ENCODE measurements at places on chromosomes 6 and 20.

GRCh38 chr20:64077094-64077493, 2.2 kb downstream of the RGS19 start:
- no peak for DNase-seq

DNA sequence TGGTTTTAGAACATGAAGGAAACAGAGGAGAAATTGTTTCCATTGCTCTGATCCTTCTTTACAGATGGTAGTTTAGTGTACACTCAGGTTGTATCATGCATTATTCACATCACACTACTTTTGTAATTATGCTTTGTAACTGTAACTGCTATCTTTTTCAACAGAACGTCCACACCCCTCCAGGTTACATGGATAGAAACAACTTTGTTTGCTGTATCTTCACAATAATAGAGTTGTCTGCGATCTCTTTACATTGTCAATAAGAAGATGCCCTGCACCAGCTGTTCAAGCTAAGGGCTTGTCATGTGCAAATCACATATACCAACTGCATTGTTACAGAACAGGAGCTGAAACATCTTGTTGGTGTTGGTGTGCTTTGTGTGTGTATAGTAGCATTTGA, 67.9 kb upstream of the MAP7 start:
- no peak for DNase-seq

DNA sequence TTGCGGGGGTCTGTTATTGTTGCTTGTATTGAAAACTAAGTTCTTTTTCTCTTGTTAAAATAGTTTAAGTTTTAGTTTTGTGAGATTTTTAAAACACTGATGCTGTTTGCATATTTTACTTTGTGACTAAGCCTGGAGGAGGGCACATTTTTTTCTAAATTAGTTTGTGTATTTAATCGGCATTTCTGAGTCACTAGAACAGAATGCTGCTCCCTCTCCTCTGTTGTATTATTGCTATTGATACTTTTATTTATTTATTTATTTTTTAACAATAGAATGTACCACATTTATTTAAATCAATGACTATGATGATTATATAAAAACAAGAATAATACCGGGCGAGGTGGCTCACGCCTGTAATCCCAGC, 5.1 kb upstream of the FAM50B start:
- DNase-seq = no peak

DNA sequence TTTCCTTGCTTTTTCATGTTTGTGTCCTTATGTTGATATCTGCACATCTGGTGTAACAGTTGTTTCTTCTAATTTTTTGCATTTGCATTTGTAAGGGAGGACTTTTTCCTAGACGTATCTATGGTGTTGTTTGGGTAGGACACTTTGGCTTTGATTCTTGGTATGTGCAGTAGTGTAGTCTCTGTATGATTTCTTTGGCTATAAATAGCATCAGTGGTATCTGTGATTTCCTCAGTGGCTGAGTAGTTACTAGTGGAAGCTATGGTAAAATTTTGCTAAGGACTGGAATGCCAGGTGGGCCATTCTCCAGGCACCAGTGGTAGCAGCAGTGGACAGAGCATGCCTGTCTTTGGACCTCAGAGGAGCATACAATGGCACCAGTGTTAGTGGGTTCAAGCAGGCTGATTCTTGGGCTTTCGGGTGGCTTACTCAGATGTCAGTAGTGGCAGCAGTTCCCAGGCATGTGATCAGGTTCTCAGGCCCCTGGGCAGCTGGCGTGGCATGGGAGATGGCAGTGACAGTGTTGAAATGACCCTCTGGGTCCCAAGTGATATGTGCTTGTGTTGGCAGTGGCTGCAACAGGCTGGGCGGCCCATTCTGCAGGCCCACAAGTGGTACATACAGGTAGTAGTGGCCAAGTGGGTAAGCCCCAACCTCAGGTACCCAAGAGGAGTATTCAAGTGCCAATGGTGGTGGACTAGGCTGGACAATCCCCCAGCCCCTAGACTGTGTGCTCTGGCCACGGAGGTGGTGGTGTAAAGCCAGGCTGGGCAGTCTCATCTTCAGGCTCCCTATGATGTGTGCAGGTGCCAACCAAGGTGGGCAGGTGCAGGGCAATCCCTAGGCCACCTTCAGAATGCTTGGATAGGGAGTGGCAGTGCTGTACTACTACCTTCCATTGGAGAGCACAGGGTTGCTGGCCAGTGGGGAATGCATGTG, 54.5 kb downstream of the PLCG1 start:
- DNase-seq = no peak

DNA sequence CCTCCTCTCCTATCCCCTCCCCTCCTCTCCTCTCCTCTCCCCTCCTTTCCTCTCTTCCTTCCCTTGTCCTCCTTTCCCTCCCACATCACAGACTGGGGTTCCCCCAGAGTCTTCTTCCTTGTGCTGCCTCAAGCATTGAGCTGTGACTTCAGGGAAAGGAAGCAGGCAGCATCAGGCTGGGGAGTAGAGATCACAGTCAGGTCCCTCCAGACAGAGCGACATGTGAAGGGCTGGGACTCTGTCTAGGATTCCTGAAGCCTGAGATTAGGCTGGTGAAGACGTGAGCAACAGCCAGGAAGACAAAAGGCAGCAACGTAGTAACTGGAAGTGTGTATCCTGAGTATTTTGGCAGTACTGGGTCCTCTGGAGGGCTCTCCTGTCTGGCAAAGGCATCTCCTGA, 265.4 kb upstream of the SUPT3H start:
- no peak for DNase-seq

DNA sequence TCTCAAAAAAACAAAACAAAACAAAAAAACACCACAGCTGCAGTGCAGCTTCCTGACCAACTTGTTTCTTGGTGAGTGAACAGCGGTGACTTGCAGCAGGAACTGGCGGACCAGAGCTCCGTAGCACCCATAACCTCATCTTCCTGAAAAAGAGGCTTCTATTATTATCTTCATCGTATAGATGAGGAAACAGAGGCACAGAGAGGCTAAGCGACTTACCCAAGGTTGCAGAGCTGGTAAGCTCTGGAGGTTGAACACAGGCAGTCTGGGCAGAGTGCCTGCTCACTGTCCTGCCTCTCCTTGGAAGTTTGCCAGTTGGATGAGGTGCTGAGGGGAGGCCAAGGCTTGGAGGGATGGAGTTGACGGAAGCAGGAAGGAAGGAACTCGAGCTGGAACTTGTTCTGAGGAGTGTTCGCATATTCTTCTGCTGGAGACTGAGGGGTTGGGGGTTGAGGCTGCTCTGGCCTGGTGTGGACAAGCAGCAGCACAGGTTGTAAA, 47.9 kb upstream of the CCDC167 start:
- no peak for DNase-seq

DNA sequence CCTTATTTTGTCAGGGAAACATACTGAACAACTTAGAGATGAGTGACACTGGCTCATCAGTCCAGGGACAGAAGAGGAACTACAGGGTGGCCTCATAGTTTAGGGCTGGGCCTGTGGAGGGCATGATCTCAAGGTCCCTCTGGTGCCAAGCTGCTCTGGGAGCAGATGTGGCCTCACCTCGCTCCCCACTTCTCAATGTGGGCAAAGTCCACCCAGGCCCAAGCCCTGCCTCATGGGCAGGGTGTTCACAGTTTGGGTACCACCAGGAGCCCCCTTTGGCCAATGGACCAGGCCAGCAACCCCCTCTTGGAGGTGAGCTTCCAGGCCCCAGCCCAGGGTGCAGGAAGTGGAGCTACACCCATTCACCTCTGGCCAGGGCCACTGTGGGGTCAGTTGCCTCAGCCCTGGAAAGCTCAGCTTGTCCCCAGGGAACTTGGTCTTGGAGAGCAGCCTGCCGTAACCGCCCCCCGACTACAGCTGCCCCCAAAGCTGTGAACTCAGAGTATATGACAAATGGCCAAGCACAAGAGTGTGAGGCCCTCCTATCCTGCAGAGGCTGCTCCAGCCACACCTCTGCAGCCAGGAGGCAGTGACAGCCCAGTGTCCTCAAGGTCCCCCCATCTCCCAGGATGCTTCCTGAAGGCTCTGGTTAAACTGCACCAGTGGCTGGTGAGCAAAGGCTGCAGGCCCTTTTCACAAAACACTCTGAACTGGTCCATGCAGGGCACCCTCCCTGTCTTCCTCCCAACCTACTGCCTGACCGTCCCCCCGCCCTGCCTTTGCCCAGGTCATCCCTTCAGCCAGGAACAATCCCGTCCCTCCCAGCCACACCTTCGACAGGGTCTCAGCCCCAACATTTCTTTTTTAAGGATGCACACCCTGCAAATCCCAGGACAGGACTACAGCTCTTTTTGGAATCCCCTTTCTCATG, 3.6 kb downstream of the ADISSP start:
- DNase-seq = no peak

GRCh38 chr6:5552243-5552642, 290.9 kb downstream of the FARS2 start:
- DNase-seq = no peak

- no peak for DNase-seq
Observed at GRCh38 chr6:82030761-82031503, 216.6 kb downstream of the IBTK start.

GRCh38 chr20:24393903-24394302, 75.5 kb upstream of the SYNDIG1 start:
- no peak for DNase-seq

- DNase-seq = no peak
Observed at GRCh38 chr6:5333658-5334057, 72.3 kb downstream of the FARS2 start.

DNA sequence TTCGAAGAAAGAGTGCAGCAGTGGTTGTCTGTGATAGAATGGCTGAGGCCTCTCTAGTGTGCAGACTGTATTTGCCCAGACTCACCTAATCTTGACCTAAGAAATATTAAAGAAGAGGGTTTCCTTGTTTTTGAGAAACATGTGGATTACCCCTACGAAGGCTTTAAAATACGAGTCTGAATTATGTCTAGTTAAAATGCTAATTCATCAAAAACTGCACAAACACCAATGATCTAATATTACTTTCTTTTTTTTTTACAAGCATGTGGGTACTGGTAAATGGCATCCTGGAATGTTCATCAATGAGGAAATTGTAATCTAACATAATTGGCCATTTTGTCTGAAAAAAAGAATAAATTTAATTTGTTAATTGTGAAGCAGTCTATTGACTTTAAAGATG, 510.9 kb downstream of the EPM2A start:
- no peak for DNase-seq

- no peak for DNase-seq
Observed at GRCh38 chr6:109013656-109014305, 80.9 kb downstream of the SESN1 start.

- DNase-seq = no peak
Observed at GRCh38 chr6:81808851-81809570, 56.5 kb upstream of the TENT5A start.

DNA sequence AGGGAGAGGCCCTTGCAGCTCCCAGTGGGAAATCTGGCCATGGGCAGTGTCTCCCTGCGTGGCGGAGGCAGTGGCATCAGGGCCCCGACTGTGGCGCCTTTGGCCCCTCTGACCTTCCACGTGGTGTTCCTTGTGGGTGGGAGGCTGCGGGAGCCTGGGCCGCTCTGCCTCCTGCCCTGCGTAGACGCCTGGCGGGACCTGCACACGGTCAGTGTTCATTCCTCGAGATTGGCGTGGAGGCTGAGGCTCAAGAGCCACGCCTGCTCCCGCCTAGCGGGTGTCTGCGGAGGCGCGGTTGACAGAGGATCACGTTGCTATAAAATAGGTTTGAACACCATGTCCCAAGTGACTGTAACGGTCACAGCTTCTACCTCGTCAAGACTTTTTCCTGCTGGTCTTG, 14.0 kb downstream of the COL9A3 start:
- no peak for DNase-seq

DNA sequence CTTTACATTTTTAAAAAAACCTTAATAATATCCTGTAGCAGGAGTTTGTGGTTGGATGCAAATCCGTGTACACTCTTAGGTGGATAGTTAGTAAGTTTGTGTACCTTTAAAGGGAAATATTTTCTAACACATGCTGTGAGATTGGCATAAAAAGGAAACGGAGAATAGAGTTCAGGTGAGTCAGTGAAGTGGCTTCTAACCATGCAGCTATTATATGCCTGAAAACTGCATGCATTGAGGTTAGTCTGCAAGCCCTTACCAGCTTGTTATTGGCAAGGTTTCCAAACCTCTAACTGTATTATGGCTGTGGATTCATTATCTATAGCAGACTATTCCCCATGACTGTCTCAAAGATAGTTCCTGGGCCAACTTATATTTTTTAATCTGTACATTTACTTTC, 420.6 kb upstream of the MMS22L start:
- no peak for DNase-seq

GRCh38 chr6:128465368-128466343, 54.7 kb downstream of the PTPRK start:
- no peak for DNase-seq

- DNase-seq = no peak
Observed at GRCh38 chr20:22282696-22283095, 301.7 kb downstream of the FOXA2 start.

GRCh38 chr6:45963896-45964295, 51.8 kb downstream of the CLIC5 start:
- DNase-seq = no peak

- DNase-seq = no peak
Observed at GRCh38 chr6:4664911-4665310, 111.3 kb upstream of the CDYL start.

DNA sequence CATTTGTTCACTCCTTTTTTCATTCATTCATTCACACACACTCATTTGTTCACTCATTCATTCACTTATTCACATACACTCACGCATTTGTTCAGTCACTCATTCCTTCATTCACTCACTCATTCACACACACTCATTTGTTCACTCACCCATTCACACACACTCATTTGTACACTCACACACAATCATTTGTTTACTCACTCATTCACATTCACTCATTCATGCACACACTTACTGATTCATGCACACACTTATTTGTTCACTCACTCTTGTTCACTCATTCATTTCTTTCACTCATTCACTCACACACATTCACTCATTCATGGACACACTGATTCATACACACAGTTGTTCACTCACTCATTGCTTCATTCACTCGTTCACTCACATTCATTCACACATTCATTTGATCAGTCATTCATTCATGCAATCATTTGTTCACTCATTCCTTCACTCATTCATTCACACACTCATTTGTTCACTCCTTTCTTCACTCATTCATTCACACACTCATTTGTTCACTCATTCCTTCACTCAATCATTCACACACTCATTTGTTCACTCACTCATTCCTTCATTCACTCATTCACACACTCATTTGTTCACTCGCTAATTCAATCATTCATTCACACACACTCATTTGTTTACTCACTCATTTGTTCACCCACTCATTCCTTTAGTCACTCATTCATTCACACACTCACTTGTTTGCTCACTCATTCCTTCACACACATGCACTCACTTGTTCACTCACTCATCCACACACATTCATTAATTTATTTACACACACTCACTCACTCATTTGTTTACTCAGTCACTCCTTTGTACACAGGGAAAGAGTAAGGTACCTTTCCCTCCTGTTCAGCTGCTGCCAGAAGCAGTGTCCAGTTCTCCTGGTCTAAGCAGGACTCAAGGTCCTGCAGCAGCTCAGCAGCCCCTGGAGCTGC, 50.7 kb upstream of the BHLHE23 start:
- no peak for DNase-seq

- no peak for DNase-seq
Observed at GRCh38 chr6:163710532-163711470, 296.3 kb downstream of the QKI start.

- no peak for DNase-seq
Observed at GRCh38 chr20:20295621-20296498, 72.0 kb upstream of the INSM1 start.

GRCh38 chr20:21450572-21450971, 53.2 kb upstream of the NKX2-4 start:
- no peak for DNase-seq

- DNase-seq = no peak
Observed at GRCh38 chr20:23332467-23332866, 18.1 kb upstream of the NXT1 start.
